Ascending aorta (tissue), 2 donors: ENCODE measurements at places on chromosomes 4 and X.

GRCh38 chrX:110397339-110397738 lies 38.7 kb downstream of the RTL9 start:
- no peak for DNase-seq

GRCh38 chr4:42282081-42282901 lies 115.0 kb upstream of the SHISA3 start:
- DNase-seq, result no peak

DNA sequence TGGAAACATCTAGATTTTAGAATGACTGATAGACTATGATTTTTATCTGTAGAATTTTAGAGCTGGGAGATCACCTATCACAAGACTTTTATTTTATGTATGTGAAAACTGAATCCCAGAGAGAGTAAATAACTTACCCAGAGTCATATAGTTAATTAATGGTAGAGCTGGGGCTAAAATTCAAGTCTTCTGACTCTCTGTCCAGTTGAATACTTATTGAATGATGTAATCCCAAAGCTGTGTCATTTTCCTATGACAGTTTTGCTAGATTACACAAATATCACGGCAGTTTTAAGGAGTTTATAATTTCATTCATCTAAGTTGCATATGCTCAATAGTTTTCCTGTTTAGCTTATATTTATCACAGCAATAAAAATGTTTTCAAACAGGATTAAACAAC lies 6.7 kb downstream of the NRK start:
- no peak for DNase-seq

DNA sequence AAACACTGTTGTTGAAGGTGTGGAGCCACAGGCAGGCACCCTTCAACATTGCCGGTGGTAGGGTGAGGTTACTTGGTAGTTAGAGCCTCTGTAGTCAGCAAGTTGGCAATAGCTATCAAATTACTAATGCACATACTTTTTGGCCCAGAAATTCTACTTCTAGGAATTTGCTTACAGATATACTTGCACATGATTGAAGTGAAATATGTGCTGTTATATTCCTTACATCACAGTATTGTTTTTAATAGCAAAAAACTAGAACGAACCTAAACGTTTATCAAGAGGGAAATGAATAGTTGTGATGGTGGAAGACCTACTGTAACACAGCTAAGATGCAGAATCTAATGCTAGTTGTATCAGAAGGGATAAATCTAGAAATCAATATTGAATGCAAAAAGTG lies 7.7 kb upstream of the PJA1 start:
- no peak for DNase-seq

DNA sequence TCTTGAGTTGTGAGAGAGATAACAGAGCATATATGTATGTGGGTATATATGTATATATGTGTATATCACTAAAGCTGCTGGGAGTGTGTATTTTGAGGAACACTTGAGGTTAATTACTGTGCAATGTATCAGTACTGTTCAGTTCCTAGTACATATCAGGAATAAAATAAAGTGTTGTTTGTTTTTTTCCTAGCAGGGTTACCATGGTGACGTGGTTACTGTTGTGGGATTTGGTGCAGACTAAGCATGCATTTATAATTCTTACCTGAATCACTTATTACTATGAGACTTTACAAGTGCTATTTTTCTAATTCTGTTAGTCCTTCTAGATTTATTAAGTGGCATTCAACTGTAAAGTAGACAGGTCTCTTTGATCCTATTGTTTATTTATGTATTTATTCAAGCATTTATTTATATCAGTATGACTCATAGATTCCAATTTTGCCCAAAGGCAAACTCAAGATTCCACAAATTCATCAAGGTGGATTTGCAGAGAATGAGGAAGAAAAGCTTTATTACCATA lies 26.9 kb upstream of the BEX4 start:
- DNase-seq, result no peak

- DNase-seq, result no peak
Measured at GRCh38 chrX:79065696-79066095, 78.8 kb upstream of the GPR174 start.
